ENCODE measurements at places on chromosomes 5 and 9.

GRCh38 chr9:116632990-116633838 lies 53.9 kb upstream of the TRIM32 start:
- no peak for DNase-seq

GRCh38 chr9:11356067-11356466 lies 743.3 kb upstream of the PTPRD start:
- DNase-seq, result no peak

- DNase-seq, result no peak
Measured at GRCh38 chr5:129616517-129616916, 131.4 kb upstream of the MINAR2 start.

- DNase-seq, result no peak
Measured at GRCh38 chr5:150648294-150649107, 8.0 kb downstream of the SYNPO start.

GRCh38 chr9:131943351-131943841 lies 136.3 kb downstream of the MED27 start:
- no peak for DNase-seq

- DNase-seq, result no peak
Measured at GRCh38 chr5:55600086-55600485, 65.3 kb upstream of the PLPP1 start.

GRCh38 chr5:141647242-141647641 lies 4.0 kb downstream of the FCHSD1 start:
- DNase-seq, result no peak

- no peak for DNase-seq
Measured at GRCh38 chr5:53971131-53971530, 339.2 kb downstream of the ARL15 start.

DNA sequence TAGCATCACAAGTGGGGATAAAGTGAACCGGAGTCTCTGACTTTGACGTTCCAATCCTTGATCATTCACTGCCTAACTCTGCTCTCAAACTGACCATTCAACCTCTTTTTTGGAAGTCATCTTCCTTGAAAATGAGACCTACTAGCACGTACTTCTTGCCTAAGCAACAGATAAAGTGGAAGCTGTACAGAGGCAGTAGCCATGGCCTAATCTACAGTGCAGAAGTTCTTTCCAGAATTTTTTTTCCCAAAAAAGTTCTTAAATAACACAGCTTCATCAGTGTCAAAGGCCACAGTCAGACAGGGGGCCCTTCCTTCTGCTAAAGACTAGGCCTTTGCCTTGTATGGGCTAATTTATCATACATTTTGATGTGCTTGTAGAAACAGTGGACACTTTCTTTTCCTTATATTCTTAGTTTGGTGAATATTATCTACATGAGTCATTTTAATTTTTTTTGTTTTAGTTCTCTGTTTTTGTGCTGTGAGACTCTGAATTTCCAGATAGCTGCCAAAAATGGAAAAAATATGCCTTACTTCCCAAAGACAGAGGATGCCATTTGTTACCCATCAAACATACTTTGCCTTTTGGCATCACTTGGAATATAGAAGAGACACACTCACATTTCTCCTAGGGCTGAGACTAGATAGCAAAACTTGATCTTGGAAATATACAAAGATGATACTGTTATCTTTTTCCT lies 96.3 kb upstream of the VCAN start:
- no peak for DNase-seq

GRCh38 chr5:31889001-31889561 lies 250.2 kb downstream of the PDZD2 start:
- DNase-seq, result no peak

- no peak for DNase-seq
Measured at GRCh38 chr5:134138416-134139376, 24.2 kb downstream of the TCF7 start.

- no peak for DNase-seq
Measured at GRCh38 chr5:38212307-38212706, 46.1 kb upstream of the EGFLAM start.

DNA sequence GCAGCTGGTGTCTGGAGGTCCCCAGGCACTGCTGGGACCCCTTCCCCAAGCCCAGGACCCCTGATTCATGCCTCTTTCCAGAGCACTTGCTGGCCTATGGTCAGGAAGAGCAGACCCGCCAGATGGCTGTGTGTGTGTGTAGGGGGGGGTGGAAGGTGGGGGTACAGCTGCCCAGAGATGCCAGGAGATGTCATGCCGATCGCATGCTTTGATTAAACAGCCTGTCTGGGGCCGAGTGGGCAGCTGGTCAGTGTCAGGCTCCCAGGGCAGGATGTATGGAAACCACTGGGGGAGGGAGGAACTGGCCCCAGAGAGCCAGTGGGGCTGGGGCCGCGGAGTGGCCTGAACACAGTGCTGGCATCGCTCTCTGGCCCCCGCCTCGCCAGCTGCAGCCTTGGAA lies 23.7 kb downstream of the RXRA start:
- DNase-seq, result no peak

GRCh38 chr5:97088774-97089148 lies 53.6 kb downstream of the LIX1 start:
- no peak for DNase-seq

- no peak for DNase-seq
Measured at GRCh38 chr5:154366353-154366752, 79.4 kb upstream of the SAP30L start.

DNA sequence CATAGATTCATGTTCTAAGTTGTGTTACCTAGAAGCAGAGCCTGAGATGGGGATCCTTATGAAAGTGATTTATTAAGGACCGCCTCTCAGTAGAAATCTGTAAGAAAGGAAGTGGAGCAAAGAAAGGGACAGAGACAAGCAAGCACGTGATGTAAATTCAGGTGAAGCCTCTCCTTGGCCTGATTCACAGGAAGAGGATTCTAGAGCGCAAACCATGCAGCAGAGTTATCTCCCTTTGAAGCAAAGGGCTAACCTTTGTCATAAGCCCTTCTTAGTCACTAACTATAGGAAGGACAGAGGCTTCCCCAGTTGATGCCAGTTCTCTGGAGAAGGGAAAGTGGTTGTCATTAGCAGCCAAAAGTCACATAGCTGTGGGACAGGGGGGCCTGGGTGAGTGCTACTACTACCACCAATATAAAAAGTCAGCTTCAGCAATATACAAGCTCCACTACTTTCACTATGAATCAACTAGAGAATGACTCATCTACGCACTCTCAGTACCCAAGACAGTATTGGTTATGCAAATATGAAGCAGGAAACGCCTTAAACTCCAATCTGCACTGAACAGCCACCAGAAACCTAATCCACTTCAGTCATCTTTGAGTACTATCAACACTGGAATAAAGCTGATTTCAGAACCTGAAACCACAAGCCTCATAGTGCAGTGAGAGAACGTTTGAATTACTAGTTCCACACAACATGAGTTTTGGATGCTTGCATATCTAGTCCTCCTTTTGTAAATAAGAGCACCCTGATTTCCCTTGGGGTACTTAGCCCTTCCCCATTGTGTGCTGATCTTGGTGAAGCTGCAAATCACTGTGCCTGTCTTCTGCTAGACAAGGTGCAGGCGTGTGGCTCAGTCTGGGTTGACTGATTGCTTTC lies 162.7 kb downstream of the ZNF608 start:
- no peak for DNase-seq

DNA sequence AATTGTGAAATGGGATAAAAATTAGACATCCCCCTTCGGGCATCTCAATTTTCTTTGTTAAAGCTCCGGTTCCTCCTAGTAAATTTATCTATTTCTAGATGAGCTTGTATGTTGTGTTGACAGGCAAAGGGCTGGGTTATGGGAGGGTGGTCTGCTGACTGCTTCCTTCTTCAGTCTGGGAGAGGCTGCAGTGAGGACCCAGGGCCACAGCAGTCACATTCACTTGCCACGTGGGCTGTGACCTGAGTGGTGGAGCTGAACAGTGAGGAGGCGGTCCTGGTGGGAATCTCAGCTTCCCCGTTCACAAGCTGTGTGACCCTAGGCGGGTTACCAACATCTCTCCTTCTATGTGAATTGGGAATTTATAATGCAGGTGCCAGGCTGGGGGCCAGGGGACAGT lies 57.5 kb upstream of the RXRA start:
- no peak for DNase-seq

DNA sequence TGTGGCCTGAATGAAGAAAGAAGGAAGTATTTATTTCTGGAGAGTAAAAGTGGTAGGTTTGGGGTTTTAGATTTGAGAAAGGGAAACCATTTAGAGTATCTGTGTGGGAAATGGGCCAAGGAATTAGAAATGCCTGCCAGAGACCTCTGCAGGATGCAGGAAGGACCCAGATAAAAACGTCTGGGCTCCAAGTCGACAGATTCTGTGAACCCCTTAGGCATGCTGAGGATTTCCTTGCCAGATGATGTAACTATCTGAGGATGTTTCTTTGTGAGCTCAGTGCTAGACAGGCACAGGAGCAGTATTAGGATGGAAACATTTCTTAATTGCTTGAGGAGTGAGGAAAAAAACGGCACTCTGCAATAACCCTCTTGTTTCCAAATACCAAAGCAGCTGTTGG lies 251.8 kb upstream of the DMRT1 start:
- DNase-seq, result no peak

DNA sequence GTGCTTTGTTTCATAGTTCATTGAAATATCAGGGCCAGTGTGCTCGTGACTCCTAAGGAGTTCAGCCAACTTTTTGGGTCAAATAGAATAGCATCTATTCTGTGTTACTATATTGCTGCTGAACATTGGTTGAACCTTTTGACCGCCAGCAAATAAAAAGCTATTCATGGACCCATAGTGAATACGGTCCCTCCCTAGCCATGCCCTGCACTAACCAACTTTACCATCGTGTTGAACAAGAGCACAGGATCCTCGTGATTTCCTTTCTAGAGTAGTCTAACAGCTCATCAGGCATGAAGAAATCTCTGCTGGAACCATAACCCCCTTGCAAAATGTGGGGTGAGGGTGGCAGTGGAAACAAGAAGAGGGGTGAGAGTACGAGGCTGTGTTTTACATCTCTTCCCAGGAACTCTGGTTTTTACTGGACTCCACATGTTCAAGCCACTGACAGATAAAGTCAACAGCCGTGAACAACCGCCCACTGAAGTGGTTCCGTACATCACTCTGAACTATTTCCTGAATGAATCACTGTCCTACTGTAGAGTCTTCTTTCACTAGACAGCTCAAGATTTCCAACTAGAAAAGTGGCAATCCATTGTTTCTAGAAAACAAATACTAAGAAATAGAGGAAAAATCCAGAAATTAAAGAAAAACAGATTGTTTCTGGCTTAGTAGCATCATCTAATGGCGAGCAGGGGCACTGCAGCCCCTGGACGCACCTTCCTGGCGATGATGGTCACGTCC lies 70.1 kb upstream of the SPATA31E1 start:
- DNase-seq, result no peak

GRCh38 chr5:99605904-99606303 lies 677.1 kb upstream of the CHD1 start:
- no peak for DNase-seq

DNA sequence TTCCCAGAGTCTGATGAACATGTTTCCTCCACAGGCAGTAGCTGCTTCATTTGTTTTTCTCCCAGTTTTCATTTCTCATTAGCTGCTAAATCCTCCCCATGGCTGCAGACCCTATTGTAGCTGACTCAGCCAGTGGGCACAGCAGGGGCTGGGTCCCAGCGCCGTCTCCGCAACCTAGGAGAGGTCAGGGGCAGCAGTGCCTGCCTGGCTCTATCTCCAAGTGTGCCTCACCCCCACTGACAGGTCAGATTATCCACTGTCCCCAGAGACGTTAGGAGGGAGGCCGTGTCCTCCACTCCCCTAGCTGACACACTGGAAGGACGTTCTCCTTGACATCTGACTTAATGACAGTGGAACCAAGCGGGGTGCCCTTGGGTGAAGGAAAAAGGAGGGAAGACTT lies 31.1 kb downstream of the KCNIP1 start:
- no peak for DNase-seq

GRCh38 chr9:37798677-37799076 lies 1.9 kb upstream of the DCAF10 start:
- no peak for DNase-seq

DNA sequence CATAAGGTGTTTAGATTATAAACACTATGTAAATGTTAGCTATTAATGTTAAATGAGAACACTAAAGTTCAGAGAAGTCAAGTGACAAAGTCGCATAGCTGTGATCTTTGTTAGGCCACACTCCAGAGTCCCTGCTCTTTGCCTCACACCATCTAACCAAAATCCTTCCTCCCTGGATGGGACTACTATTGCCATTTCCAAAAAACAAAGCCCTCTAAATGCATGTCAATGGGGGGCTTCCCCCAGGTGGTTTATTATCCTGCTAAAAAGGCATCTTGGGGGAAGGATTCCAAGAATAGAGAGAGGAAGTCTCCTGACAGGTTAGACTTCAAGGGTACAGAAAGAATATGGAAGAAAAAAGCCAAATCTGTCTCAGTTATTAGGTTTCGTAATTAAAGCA lies 10.4 kb downstream of the NR6A1 start:
- DNase-seq, result no peak

DNA sequence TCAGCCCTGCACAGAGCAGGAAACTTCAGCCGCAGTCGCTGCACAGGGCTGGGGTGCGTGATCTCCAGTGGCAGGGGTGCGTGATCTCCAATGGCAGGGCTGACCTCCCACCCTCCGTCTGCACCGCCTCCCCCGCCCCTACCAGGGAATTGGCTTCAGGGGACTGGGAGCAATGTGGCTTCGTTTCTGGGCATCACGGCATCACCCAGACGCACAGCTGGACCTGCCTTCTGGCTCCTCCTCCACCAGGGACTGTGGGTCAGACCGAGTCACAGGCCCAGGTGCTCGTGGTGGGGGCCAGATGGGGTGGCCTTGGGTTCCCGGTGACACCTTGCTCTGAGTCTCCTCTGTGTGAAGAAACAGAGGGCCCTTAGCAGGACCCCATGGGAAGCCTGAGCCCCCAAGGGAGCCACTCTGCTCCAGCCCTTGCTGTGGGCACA lies 51.1 kb downstream of the AHRR start:
- no peak for DNase-seq

GRCh38 chr5:162068412-162068811 lies 839 bp downstream of the GABRG2 start:
- no peak for DNase-seq

GRCh38 chr9:74846766-74847165 lies 41.0 kb downstream of the TRPM6 start:
- no peak for DNase-seq

DNA sequence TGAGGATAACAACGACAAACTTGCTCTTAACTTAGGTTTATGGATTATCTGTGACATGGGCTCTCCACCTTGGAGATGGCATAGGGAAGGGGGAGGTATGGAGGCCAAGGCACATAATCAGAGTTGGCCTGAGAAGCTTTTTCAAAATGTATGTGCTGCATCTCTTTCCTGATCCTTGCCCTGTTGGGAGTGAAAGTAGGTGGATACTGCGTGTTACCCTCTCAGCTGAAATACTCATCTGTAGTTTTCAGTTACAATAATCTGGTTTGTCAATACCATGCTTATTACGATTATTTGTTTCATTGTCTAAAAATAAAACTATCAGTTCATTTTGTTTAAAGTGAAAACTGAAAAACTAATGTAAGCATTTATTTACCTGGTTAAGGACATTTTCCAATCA lies 86.7 kb downstream of the SLC44A1 start:
- no peak for DNase-seq

GRCh38 chr5:3126639-3127038 lies 375.2 kb upstream of the IRX2 start:
- no peak for DNase-seq

DNA sequence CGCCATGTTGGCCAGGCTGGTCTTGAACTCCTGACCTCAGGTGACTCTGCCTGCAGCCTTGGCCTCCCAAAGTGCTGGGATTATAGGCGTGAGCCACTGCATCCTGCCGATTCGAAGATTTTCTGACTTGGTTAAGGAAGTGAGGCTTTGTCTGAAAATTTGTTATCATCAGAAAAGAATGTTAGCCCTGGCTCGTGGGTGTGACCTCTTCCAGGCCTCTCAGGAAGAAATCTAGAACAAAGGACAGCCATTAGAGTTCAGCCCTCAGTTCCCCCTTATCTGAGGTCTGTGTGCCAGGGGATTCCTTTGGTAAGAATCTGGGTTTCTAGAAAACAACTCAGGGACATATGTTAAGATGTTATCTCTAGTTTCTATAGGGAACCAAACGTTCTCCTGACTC lies 6.2 kb downstream of the OR2S2 start:
- no peak for DNase-seq

Data from activated CD8-positive, alpha-beta memory T cell treated with anti-CD3 and anti-CD28 coated beads for 1 hour (primary cell).